NCI-H446 treated with DMSO at 0.1 percent for 48 hours (cell line): ENCODE measurements at places on chromosomes 4 and X.

DNA sequence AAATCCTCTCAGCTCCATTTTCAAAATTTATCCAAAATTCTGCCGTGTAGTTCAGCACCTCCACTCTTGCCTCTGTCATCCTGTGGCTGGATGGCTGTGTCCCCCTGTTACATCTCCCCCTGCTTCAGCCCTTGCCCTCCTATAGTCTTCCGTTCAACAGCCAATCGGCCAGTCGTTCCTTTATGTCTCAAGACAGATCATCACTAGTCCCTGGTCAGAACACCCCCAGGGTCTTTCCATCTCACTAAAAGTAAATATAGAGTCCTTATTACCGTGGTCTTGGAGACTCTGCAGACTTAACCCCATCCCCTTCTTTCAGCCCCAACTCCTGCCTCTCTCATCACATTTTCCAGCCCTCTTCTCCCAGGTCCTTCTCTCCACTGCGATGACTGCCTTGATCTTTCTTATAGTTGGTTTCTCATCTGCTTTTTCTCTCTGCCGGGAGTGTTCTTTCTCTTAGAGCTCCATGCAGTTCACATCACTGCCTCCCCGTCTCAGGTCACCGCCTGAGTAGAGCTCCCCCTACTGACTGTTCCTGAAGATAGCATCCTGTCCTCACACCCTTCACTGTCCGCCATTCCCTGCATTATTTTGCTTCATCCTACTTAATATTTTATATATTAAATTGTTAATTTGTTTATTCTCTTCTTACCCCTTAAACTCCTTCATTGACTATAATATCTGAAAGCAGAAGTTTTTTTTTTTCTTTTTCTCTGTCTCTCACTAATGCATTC lies 736.9 kb upstream of the MAGEB2 start:
- no peak for DNase-seq

DNA sequence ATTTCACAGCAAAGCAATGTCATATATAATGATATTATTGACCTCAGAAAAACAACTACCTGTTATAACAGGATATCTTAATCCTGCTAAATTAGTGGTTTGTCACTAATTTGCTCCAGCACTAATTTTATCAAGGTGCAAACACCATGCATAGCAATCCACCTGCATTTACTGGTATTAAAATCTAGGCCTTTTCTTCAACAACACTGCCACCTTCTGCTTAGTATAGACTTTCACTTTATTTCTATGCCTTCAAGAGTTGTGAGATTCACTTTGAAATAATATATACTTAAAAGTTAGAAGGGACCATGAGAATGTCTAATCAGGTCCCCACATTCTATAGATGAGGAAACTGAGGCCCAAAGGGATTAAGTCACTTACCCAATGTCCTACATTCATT lies 82.1 kb upstream of the IQCM start:
- DNase-seq: no peak

DNA sequence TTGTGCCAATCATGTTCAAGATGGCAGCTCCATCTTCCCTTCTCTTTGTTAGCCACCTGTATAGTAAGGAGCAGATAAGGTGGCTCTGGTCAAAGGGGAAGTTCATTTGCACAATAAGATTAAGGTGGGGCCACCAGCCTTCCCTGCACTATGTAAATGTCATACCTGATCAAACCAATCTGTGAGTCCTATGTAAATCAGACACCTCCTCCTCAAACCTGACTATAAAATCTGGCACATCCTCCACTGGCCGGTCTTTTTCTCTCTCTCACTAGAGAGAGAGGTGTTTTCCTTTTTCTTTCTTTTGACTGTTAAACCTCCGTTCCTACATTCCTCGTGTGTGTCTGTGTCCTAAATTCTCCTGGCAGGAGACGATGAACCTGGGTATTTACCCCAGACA lies 572.5 kb upstream of the AADAT start:
- no peak for DNase-seq

- no peak for DNase-seq
Observed at GRCh38 chr4:54230484-54231418, 1.7 kb downstream of the PDGFRA start.

GRCh38 chr4:55346851-55347255 lies 811 bp downstream of the SRD5A3 start:
- no peak for DNase-seq

DNA sequence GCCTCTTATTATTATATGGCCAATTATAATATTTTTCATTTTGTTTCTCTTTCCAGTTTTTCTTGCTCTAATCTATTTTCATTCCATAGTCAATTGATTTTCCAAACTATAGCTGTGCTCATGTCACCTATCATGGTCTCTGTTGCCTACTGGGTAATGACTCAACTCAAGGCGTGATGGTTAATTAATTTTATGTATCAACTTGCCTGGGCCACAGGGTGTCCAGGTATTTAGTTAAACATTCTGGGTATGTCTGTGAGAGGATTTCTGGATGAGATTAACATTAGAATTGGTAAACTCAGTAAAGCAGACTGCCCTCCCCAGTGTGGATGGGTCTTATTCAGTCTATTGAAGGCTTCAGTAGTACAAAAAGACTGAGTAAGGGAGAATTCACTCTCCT lies 9.9 kb downstream of the FHIP1A start:
- no peak for DNase-seq
